ENCODE measurements at places on chromosomes 12 and 14.

DNA sequence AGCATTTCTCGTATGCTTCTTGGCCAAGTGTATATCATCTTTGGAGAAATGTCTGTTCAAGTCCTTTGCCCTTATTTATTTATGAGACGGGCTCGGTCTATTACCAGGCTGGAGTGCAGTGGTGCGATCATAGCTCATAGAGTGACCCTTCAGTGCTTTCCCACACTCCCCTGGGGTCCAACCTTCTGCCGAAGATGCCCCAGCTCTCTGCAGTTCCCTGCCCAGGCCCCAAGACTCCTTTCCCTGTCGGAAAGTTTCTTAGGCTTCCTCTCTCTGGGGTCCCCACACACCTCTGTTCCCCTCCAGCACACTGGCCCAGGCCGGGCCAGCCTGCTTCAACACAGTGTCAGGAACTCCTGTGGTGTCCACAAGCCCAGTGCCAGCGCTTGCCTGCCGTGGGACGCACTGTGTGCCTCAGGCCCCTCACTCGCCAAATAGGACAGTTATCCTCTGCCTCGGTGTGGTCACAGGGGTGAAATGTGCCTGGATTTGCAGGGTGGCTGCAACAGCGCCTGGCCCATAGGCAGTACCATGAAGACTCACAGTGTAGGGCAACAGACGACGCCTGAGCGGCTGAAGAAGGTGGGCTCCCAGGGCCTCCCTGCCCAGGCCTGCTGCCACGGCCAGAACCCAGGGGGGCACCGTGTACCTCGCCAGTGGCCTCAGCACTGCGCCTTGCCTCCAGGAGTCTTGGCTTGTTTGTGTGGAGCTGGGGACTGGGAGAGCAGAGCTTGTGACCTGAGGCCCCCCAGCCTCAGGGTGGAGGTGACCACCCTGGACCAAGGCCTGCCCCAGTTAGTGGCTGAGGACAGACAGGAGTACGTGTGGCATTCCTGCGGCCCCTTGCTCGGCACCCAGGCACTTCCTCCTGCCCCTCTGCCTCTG lies 4.9 kb upstream of the ASPG start:
- DNase-seq = no peak

GRCh38 chr12:52870361-52871290 lies 21.8 kb upstream of the KRT78 start:
- peak; percentile 77 for DNase-seq

DNA sequence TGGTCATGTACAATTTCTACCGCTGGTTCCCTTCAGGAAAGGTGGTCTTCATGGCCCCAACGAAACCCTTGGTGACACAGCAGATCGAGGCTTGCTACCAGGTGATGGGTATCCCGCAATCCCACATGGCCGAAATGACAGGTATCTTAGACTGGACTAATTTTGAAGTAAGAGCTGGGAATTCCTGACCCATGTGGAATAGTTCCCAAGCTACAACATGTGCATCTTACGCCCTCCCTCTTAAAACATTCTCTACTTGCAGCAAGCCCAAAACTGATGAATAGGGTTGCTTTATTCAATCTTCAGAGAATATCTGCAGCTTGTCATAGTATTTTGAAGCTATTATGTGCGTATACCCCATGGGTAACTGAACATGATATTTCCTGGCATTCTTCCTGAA lies 669 bp downstream of the FANCM start:
- no peak for DNase-seq

- no peak for DNase-seq
Measured at GRCh38 chr12:79366374-79366773, 324.4 kb downstream of the PAWR start.
